ENCODE measurements at places on chromosomes 7 and 10.

- no peak for DNase-seq
Observed at GRCh38 chr7:3165681-3166580, 122.3 kb upstream of the CARD11 start.

- DNase-seq: no peak
Observed at GRCh38 chr7:144812379-144813283, 23.2 kb downstream of the TPK1 start.

- no peak for DNase-seq
Observed at GRCh38 chr7:8922726-8923125, 489.3 kb downstream of the NXPH1 start.

DNA sequence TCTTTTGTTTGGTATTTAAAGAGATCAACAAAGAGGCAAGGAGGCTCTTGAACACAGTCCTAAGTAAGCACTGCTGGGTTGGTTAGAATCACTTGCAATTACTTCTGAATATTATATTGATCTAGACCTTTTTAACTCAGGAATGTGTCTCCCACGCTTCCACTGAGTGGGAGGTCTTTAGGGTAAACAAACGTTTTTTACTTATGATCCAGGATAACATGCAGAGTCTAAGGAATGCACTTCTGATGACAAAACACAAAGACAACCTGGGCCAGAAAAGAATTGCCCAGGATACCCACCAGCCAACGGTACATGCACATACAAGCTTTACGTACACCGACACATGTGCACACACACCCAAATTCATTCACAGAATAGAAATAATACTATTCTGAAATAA, 626.9 kb downstream of the PARD3 start:
- DNase-seq: no peak

GRCh38 chr7:44673324-44673723, 66.9 kb downstream of the OGDH start:
- no peak for DNase-seq
